ENCODE measurements at places on chromosomes 3 and 15. TPM values are rescaled to one million over a fixed set of nuclear protein-coding genes. Genes with fewer than 3 reads are reported as not detected.

LIPH gene
- not detected for total RNA-seq

RASL12 gene
- not detected for total RNA-seq

GP9 gene
- total RNA-seq, result not detected

IGSF11 gene
- not detected for total RNA-seq

NMB gene
- 5.9 TPM for total RNA-seq

GOLGA6B gene
- total RNA-seq, result not detected

P2RY1 gene
- total RNA-seq, result not detected

MESP2 gene
- total RNA-seq, result 0.45 TPM

ITIH1 gene
- not detected for total RNA-seq

UNC45A gene
- 73.0 TPM for total RNA-seq

FOXB1 gene
- not detected for total RNA-seq

CHRNA3 gene
- not detected for total RNA-seq

CLEC3B gene
- 0.40 TPM for total RNA-seq

PLXND1 gene
- total RNA-seq, result 51.3 TPM

PRSS50 gene
- not detected for total RNA-seq

PIGZ gene
- total RNA-seq, result 2.4 TPM

SHC4 gene
- total RNA-seq, result 2.1 TPM

IGF2BP2 gene
- total RNA-seq, result 104 TPM

CLSTN2 gene
- 0.13 TPM for total RNA-seq

UBAP1L gene
- 0.38 TPM for total RNA-seq

EFHB gene
- total RNA-seq, result 0.34 TPM

LDHAL6B gene
- not detected for total RNA-seq

GOLGA6L4 gene
- 0.69 TPM for total RNA-seq

MUC4 gene
- total RNA-seq, result not detected

HHATL gene
- total RNA-seq, result not detected

ALDH1L1 gene
- not detected for total RNA-seq

FAM107A gene
- total RNA-seq, result not detected

CPN2 gene
- total RNA-seq, result not detected

BFSP2 gene
- total RNA-seq, result not detected
